Small intestine (tissue), 16 donors: ENCODE measurements at places on chromosomes 2 and 18. TPM values are rescaled to one million over a fixed set of nuclear protein-coding genes. Genes with fewer than 3 reads are reported as not detected.

Gene TMEM182
- 0.67 TPM for polyA plus RNA-seq

Gene RNF125
- polyA plus RNA-seq: 11.2 TPM

Gene CHMP1B
- 71.3 TPM for polyA plus RNA-seq

GRCh38 chr2:190896477-190896876 lies 15.9 kb downstream of the GLS start:
- no peaks in the 10 kb centered on the region for H3K27me3 ChIP-seq
- no peak for DNase-seq
- H3K27ac ChIP-seq: no peak overlapping the region
- no peak overlapping the region for H3K4me3 ChIP-seq
- H3K36me3 ChIP-seq: peaks cover 3% of the 10 kb centered on the region

- DNase-seq: no peak
- H3K4me3 ChIP-seq: no peak overlapping the region
- H3K27me3 ChIP-seq: no peaks in the 10 kb centered on the region
- no peak overlapping the region for H3K27ac ChIP-seq
- H3K36me3 ChIP-seq: no peaks in the 10 kb centered on the region
- no peaks in the 10 kb centered on the region for H3K4me1 ChIP-seq
Observed at GRCh38 chr18:75376004-75376403, 51.5 kb downstream of the SMIM21 start.

- no peak for DNase-seq
- no peaks in the 10 kb centered on the region for H3K36me3 ChIP-seq
- H3K4me1 ChIP-seq: no peaks in the 10 kb centered on the region
- H3K4me3 ChIP-seq: no peak overlapping the region
Observed at GRCh38 chr2:166411473-166412230, 35.9 kb upstream of the SCN9A start.

DNA sequence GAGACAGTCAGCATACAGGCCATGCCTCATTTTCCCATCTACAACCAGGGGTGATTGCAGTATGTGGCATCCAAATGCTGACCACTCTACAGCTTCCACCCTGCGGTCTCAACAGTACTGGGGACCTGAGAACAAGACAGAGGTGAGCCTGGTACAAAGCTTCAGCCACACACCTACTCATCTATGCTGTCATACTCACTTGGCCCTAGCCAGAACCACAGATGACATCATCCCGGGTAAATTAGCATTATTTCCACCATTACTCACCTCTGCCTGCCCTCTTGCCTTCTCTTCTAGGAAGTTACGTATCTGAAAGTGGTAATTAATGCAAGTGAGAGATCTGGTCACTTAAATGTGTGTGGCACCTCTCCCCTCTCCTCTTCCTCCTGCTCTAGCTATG lies 208.2 kb upstream of the ARL4C start:
- no peaks in the 10 kb centered on the region for H3K4me1 ChIP-seq
- H3K27me3 ChIP-seq: no peaks in the 10 kb centered on the region
- no peak overlapping the region for H3K27ac ChIP-seq
- H3K4me3 ChIP-seq: no peak overlapping the region
- DNase-seq: no peak

DNA sequence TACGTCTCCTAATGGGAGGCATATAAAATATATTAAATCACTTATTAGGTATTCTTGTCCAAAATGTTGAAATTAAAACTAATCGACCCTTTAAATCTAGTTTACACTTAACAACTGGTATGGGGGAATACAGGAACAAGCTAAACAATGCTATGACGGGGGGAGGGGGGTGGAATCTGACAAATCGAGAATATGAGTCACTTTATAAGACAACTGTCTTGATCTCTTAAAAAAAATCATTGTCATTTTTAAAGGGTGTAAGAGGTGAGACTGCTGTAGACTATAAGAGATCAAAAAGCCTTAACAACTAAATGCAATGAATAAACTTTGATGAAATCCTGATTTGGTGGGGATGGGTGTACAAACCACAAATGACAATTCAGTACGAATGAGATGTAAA lies 6.0 kb downstream of the MAP3K2 start:
- no peaks in the 10 kb centered on the region for H3K27me3 ChIP-seq
- H3K4me1 ChIP-seq: peaks cover 2% of the 10 kb centered on the region
- no peak overlapping the region for H3K4me3 ChIP-seq
- DNase-seq: no peak
- no peaks in the 10 kb centered on the region for H3K36me3 ChIP-seq
- no peak overlapping the region for H3K27ac ChIP-seq

DNA sequence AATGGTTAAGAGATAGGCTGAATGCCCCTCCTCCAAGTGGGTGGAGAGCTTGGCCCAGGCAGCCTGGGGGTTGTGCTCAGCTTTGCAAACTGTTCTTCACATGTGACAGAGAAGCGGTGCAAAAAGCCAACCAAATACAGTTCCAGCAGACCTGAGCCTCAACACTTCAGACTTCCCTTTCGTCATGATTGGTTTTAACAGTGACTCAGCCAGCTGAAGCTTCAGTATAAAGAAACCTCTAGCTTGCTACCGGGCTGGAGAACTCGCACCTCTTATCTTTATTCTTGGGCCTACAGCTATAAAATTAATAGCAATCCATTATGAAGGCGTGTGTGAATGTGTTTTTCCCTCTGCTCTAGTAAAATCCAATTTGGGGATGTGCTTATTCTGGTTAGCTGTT lies 20.0 kb downstream of the SETBP1 start:
- H3K27ac ChIP-seq: no peak overlapping the region
- H3K4me3 ChIP-seq: no peak overlapping the region
- H3K36me3 ChIP-seq: no peaks in the 10 kb centered on the region

GRCh38 chr2:10073706-10074105 lies 6.5 kb downstream of the CYS1 start:
- no peaks in the 10 kb centered on the region for H3K4me1 ChIP-seq
- H3K36me3 ChIP-seq: peaks cover 31% of the 10 kb centered on the region
- peaks cover 5% of the 10 kb centered on the region for H3K27me3 ChIP-seq
- no peak overlapping the region for H3K27ac ChIP-seq

DNA sequence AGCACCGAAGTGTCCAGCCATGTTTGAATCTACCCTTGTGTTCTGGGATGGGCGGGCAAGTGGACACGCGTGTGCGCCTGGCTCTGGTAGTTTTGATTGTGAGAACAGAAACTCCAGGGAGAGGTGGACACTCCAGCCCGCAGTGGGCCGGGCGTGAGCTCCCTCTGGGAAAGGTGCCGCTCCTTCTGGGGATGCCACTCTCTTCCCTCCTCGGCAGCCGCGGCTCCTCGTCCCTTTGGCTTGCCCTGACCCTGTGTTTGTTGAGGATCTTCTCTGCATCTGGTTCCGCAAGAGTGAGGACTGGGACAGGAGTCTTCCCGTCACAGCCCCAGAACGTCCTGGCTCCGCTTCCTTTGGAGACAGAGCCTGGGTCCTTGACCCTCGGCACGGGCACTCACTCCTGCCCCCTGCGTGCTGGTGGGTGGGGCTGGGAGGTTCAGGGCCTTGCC lies 1.3 kb downstream of the CTDP1 start:
- H3K27ac ChIP-seq: no peak overlapping the region
- no peaks in the 10 kb centered on the region for H3K27me3 ChIP-seq

DNA sequence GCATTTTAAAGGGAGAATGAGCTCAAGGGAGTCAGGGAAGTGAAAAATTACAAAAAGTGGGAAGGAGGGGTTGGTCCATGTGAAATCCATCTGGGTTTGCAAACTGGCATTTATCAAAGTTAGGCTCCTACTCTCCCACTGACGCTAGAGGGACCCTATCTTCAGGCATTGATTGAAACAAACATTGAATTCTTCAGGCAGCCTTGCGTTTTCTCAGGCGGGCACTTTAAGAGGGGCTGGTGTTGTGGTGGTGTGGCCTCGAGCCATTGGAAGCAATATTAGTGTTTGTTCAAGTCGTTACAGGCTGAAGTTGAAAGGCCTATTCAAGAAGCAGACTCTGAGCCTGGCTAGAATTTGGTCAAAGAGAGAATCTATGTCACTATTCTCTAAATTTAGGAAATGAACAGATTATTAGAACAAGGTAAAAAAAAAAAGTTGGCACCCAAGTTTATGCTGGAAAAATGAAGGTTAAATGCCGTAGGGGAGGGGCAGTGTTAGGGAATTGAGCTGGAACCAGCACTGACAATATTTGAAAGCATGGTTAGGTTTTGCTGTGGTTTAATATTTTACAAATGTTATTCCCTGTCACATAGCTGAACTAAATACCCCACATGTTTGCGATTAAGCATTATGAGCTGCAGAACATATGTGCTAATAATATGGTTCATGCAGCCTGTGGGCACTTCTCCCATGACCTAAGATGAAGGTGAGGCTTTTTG lies 36.8 kb downstream of the STON1 start:
- no peak overlapping the region for H3K27ac ChIP-seq
- H3K4me3 ChIP-seq: no peak overlapping the region
- no peaks in the 10 kb centered on the region for H3K36me3 ChIP-seq
- H3K27me3 ChIP-seq: no peaks in the 10 kb centered on the region
- no peaks in the 10 kb centered on the region for H3K4me1 ChIP-seq

- no peaks in the 10 kb centered on the region for H3K27me3 ChIP-seq
- H3K4me1 ChIP-seq: no peaks in the 10 kb centered on the region
- no peak overlapping the region for H3K4me3 ChIP-seq
- DNase-seq: no peak
Observed at GRCh38 chr18:63168287-63168686, 151.3 kb downstream of the BCL2 start.

DNA sequence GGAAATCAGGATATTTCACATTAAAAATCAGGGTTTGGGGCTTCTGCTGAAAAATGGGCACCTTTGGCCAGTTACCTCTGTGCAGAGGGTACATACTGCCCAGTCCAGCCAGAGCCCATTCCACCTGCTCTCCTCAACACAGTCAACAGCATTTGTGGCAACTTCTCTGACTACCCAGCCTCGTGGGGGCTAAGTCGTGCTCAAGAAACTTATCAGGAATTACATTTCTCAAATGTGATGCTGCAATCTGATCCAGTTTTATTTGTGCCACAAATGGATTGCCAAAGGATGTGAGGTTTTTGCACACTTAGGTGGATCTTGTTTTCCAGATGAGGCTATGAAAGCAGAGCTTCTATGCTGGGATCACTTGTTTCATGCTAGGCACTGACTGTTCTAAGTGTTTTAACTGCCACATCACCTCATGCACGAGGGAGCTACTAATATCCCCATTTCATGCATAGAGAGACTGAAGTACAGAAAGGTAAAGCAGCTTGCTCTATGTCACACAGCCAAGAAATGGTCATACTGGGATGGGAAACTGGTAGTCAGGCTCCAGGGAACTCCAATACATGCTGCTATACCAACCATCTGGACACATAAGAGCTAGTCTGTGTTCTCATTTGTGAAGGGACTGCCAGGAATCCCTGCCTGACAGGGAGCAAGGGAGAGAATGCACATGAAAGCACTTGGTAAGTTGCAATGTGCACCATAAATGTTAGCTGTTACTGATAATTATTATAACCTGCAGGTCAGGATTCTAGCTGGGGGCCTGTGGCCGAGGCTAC lies 89.0 kb upstream of the HK2 start:
- H3K27me3 ChIP-seq: no peaks in the 10 kb centered on the region
- no peak overlapping the region for H3K27ac ChIP-seq
- DNase-seq: no peak

GRCh38 chr2:222448748-222449181 lies 24.4 kb downstream of the SGPP2 start:
- H3K36me3 ChIP-seq: no peaks in the 10 kb centered on the region
- no peaks in the 10 kb centered on the region for H3K4me1 ChIP-seq
- no peak for DNase-seq
- H3K27me3 ChIP-seq: no peaks in the 10 kb centered on the region

DNA sequence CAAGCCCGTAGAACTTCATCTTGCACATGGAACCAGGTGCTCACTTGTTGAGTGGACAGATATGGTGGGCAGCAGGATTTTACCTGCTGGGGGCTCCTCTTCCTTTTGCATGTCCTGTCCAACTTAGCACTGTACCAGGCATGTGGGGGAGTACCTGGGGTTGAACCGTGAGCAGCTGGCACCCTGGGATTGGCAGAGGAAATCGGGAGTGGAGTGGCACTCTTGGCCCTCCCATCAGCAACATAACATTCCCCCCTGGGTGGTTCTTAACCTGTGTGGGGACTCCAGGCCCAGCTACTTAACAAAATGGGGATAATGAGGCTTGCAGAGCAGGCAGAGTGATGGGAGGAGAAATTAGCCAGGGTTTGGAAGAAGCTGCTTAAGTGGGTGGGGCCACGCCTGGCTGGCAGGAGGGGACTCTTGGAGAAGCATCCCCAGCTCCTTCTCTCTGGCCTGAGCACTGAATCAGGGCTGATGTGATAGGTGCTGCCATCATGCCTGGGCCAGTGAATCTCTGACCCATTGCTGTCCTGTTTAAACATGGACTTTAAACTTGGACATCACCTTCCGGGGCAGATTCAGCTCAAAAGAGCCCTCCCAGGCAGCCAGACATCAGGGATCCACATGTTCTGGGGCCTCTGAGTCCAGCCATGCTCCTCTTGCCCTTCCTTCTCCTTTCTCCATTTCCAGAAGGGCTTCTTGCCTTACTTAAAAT lies 15.5 kb downstream of the FOSL2 start:
- no peaks in the 10 kb centered on the region for H3K27me3 ChIP-seq
- H3K4me1 ChIP-seq: peaks cover 13% of the 10 kb centered on the region
- no peak for DNase-seq
- no peak overlapping the region for H3K27ac ChIP-seq

- no peak overlapping the region for H3K4me3 ChIP-seq
- H3K4me1 ChIP-seq: no peaks in the 10 kb centered on the region
- H3K27ac ChIP-seq: no peak overlapping the region
Observed at GRCh38 chr2:50513724-50514123, 518.2 kb downstream of the NRXN1 start.

- DNase-seq: no peak
- H3K27me3 ChIP-seq: no peaks in the 10 kb centered on the region
- no peaks in the 10 kb centered on the region for H3K36me3 ChIP-seq
- peaks cover 2% of the 10 kb centered on the region for H3K4me1 ChIP-seq
- no peak overlapping the region for H3K27ac ChIP-seq
Observed at GRCh38 chr2:11347403-11347959, 3.0 kb upstream of the ROCK2 start.

Gene DCDC2C
- not detected for polyA plus RNA-seq

Gene NPC1
- 8.7 TPM for polyA plus RNA-seq

- no peaks in the 10 kb centered on the region for H3K36me3 ChIP-seq
- H3K4me3 ChIP-seq: no peak overlapping the region
- H3K4me1 ChIP-seq: no peaks in the 10 kb centered on the region
Observed at GRCh38 chr2:172677363-172677762, 58.3 kb upstream of the RAPGEF4 start.

- no peaks in the 10 kb centered on the region for H3K27me3 ChIP-seq
- H3K36me3 ChIP-seq: no peaks in the 10 kb centered on the region
- H3K4me1 ChIP-seq: no peaks in the 10 kb centered on the region
- DNase-seq: no peak
- no peak overlapping the region for H3K4me3 ChIP-seq
Observed at GRCh38 chr2:120208381-120209353, 14.5 kb downstream of the TMEM185B start.
